ENCODE measurements at places on chromosomes 4 and X.
A peak's percentile ranks its signal among the peaks of the same experiment; 100 is the strongest.

DNA sequence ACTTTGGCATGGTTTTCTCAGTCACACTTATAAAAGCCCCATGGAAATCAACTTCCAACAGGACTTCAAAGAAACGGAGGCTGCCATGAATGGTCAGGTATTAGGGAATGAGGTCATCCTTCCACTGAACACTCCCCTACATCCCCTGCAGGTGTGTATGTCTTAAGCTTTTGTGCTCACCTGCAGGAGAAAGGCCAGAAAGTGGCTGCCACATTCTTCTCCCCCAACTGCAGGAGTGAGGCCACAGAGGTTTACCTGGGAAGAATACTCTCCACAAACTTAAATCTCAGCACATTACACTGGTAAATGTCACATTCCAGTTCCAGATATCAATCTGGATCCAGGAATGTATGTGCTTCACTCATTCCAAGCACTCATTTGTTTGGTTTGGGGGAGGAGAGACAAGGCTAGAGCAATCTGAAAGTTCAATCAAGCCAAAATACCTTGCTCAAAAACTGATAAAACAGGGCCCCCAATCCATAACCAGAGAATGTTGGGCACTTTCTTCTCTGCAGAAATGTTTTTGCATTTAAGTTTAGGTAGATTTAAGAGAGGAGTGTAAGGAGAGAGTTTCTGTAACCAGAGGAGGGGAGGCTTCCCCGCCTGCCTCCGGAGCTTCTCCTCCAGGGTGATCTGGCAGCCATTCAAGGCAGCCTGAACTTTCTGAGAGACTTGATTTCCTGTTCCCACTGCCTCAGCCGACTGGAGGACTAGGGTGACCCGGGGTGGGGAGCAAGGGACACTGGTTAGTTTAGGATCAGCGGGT is 15.4 kb downstream of the FAM9C start:
- DNase-seq, result no peak

DNA sequence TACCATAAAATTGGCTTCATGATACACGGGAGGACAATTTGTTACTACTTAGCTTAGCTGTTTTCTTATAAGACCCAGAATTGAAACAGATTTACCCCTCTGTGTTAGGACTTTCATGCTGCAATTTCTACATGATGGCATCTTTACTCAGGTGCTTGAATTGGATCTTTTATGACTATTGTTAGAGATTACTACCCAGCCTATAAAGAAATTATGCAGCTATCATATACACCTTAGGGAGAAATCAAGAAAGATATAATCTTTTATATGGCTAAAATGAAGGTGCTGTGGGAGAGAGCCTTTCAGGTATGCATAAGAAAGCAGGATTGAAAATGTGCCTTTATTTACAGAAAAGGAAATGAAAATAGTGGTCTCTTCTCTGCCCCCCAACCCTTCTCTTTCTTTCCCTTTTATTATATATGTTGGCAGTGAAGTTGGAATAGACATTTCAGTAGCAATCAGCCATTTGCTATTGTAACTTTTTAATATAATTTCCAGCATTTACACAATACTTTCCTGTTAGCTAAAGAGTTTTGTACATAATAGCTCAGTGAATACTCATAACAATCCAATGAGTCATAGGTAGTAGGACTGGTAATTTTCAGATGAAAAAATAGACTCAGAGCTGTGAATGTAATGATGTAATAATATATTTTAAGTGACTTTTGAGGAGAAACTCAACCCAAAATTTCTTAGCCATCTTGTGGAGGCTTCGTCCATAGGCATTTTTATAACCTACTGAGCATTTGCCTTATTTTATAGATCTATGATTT is 311.8 kb downstream of the ADGRL3 start:
- DNase-seq, result no peak

GRCh38 chr4:99324979-99325378 is 3.8 kb upstream of the ADH1B start:
- DNase-seq, result no peak

- no peak for DNase-seq
Observed at GRCh38 chr4:119124352-119124751, 11.3 kb upstream of the MYOZ2 start.

GRCh38 chr4:138259271-138259670 is 17.1 kb upstream of the SLC7A11 start:
- no peak for DNase-seq

DNA sequence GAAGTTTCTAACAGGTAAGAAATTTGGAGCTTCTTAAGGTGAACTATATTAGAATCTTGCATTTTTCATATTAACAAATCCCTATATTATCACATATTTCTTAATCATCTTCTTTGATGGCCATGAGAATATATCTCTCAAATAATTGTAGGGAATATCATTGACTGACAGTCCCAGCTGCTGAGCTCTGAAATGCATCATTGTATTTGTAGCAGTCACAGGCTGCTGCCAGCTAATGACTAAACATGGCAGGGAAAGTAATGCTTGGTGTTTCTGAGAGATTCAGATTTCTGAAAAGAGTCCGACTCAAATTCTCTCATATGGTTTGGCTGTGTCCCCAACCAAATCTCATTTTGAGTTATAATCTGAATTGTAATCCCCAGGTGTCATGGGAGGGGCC is 171.9 kb downstream of the TRAM1L1 start:
- no peak for DNase-seq

GRCh38 chr4:19455196-19455595 is 796.5 kb upstream of the SLIT2 start:
- DNase-seq, result peak; percentile 13

DNA sequence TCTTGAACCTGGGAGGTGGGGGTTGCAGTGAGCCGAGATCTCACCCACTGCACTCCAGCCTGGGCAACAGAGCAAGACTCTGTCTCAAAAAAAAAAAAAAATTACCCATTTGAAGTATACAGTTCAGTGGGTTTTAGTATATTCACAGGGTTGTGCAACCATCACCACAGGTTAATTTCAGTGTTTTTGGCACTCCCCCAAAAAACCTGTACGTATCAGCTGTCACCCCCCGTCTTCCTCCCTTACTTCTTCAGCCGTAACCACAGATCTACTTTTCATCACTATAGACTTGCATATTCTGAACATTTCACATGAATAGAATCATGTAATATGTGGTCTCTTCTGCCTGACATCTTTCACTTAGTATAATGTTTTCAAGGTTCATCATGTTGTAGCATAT is 11.7 kb upstream of the PTTG2 start:
- no peak for DNase-seq

- no peak for DNase-seq
Observed at GRCh38 chr4:105276361-105277104, 129.9 kb downstream of the TET2 start.

DNA sequence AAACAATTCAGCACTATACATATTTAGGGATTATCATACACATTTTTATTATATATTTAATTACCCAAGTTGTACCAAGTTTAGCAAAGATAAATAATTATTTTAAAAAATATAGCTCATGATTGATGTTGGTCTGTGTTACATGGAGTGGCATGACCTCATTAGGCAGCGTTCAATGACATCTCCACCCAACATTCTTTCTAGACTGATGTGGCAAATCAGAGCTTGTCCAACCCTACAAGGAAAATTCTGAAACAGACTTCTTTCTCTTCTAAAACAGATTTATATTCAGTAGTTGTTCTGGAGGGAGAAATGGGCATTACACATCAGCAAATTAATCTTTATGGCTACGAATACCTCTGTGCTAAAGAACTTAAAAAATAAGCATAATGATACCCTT is 189.7 kb downstream of the PDGFC start:
- DNase-seq, result no peak

DNA sequence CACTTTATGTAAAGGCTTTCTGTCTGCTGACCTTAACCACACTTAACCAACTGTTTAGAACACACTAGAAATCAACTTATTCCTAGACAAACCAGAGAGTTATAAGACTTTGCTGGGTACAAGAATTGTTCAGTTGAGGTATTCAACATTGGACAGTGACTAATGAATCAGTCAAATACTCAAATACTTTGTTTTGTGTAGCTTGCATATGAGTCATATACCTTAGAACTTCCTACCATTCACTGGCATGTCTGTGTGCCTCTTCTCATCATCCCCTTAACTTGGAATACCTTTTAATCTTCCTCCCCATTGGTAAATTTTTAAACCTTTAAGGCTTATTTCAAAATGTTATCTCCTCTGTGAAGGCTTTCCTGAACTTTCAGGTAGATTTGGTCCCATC is 708.8 kb upstream of the GRIA3 start:
- no peak for DNase-seq

- DNase-seq, result no peak
Observed at GRCh38 chr4:175927121-175927520, 115.1 kb upstream of the GPM6A start.

DNA sequence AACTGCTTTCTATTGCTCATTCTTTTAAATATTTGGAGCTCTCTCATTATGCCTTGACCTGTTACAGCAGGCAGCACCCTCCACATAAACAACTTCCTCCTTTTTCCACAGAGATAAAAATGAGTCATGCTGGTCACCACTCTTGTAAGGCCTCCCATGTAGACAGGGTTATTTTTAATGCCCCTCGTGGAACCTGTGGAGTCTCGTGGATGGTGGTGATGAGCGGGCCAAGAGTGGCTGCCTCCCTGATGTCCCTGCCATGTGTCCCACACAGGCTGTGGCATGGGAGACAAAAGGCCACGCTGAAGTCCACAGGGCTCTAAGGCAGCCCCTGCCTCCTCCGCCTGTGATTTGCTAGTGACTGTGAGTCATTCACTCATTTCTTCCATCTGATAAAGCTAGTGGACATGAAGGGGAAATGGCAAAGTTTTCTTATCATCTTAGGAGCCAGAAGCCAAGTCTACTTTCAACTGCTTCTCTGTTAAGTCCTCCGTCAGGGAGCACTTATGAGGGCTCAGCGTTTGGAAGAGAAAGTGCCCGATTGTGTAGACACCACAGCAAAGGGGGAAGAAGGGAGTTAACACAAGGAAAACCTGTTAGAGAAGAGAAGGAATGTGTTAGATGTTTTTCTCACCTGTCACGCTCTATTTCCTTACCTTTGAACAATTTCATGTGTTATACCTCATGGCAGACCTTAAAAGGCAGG is 121.6 kb upstream of the FAT1 start:
- DNase-seq, result no peak

DNA sequence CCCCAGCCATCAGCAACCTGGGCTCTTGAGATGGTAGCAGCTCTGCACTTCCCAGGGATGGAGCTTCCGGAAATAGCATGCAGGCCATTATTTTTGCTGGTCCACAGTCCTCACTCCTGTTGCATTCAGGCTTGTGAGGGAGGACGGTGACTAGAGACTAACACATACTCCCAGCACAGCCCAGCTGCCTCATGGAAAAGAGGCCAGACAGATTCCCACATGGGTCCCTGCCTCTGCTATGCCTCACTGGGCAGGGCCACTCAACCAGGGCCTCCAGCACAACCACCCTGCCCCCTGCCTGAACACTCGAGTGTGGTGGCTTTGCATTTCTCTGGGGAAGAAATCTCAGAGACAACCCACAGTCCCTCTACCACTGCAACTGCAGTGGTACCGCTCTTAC is 1195.1 kb downstream of the PCDH18 start:
- DNase-seq, result no peak

DNA sequence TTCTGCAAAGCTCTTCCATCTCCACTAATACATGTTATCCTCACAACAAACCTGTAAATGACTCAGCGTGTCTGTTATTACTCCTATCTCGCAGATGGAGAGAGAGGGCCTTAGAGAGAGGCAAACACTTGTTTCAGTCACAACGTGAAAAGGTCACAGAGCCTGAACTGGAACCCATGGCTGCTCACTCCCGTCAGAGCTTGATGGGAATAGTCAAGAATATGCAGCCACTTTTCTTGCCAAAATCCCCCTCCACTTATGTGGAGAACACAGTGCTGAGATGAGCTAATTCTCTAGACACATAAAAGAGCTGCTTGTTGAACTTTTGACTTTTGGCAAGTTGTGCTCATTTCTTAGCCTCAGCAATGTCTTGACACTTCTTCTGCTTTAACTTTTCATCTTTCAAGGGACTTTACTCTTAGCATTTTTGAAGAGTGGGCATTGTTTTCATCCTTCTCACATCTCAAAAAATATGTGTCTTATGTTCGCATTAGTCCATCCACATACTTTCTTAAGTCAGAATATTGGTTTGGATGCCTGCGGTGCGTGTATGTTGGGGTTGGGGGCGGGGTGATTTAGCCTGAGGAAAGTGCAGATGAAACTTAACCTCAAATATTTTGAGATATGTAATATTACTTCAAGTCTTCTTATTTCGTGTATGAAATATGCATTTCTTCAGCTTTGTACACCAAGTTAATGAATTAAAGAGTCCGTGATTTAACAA is 69.2 kb downstream of the SYNPO2 start:
- DNase-seq, result no peak

- no peak for DNase-seq
Observed at GRCh38 chrX:78019586-78020483, 50.4 kb upstream of the PGAM4 start.

DNA sequence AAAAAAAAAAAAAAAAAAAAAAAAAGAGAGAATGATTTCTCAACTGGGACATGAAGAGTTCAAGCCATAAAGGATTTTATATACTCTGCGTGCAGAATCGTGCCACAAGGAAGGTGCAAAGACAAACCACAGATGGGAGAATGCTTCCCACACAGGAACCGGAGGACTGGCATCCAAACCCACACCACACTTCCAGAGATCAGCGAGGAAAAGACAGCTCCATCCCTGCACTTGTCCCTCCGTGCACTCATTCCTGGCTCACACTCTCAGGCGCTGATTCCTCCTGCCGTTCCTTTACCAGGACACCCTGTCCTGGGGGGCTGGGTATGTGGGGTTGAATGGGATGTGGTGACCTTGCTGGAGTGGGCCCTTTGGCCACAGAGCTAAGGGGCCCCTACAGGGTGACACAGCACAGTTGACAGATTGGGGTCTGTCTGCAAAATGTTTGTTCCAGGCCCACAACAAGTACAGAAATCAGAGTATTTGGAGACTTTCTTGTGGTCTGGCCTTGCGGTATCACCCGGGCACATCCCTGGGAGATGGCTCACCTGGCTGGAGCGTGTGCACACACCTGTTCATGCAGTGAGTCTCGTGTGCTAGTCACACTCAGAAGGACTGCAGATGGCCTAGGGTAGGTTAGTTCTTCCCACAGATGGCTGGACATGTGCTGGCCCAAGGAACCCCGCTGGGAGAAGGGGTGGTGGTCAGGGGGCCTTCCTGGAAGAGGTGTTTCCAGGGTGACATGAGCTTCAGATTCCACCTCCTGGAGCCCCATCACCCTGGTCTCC is 55.4 kb upstream of the GPR78 start:
- no peak for DNase-seq

DNA sequence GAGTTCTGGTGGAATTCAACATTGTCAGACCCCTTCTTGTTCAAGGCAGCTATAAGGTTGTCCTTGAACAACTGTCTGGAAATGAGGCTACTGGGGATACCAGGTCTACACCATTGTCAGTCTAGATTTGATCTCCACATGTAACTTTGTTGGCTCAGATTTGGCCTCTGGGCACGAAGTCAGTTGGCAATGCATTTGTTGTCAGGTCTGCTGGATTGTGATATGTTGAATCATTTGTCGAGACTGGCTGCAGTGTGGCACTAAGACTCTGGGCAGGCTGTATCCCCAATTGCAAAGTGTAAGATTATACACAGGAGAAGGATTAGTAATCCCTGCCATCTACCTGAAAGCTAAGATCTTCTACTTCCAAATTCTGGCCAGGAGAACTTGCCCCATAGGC is 26.5 kb downstream of the ZNF81 start:
- no peak for DNase-seq
